Stimulated activated naive CD4-positive, alpha-beta T cell treated with Interleukin-2 at 50 U/mL for 16 hours (primary cell): ENCODE measurements at places on chromosomes 12 and 14.

DNA sequence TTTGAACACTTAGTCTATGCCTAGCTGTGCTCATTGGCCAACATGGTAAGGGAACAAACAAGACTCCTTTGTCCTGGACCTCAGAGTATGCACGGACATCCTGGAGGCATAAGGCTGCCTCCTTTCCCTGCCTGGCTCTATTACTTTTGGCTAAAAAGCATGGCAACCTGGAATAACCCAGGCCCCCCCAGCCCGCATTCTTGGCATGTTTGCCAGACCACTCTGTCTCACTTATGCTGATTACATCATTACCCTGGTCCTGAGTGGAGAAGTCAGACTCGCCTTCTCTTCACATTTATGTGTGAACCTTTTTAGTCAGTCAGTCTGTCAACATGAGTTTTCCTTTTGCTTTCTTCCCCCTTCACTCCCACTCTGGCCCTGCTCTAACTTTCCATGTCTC, 58.0 kb upstream of the ELK3 start:
- DNase-seq, result no peak

GRCh38 chr14:94388384-94389103, at the start of gene SERPINA1:
SERPINA1 (minus strand) TSS chr14:94388602; CDS start chr14:94383237, 5,365 bp downstream.
- DNase-seq, result no peak

GRCh38 chr12:34341362-34341733, 319.1 kb downstream of the ALG10 start:
- no peak for DNase-seq

- no peak for DNase-seq
Observed at GRCh38 chr12:71392521-71393145, 47.0 kb upstream of the LGR5 start.

- DNase-seq, result no peak
Observed at GRCh38 chr14:60681271-60681670, 32.0 kb upstream of the SIX1 start.

DNA sequence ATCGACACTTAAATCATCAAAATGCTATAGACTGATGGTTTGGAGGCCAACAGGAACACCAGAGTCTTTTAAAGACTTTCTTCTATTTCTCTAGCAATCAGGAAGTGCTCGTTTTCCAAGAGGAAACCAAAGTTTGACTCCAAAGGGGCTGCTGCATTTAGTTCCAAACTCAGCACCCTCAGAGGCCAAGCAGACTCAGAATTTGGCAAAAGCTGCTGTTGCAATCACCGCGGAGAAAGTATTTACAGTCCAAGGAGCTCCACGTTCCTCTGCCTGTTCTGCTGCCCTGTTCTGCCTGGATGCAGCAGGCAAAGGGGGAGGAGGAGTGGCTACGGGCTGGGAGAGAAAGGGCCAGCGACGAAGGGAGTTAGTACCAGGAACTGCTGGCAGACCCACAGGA, 325.1 kb downstream of the BCL11B start:
- DNase-seq, result no peak

- no peak for DNase-seq
Observed at GRCh38 chr14:98953551-98954348, 318.2 kb downstream of the BCL11B start.

DNA sequence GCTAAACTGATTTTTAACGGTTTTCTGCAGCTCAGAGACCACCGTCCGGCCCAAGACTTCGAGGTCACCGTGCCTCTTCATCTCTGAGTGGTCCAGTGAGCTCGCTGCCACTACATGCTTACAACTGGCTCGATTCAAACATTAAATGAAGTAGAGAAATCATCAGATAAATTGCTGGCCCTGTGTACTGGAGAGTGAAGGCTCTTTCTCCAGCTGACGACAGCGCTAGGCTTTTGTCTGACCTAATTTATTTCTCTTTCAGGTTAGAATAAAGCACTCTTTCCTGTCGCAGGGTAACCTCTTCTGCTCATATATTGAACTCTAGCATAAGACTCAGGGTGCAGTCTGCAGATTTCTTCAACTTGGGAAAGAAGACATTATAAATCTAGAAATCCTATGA, 6.4 kb downstream of the BCL11B start:
- no peak for DNase-seq

GRCh38 chr14:85310491-85311272, 219.3 kb upstream of the FLRT2 start:
- no peak for DNase-seq

GRCh38 chr12:113066813-113067400, 10.4 kb downstream of the DTX1 start:
- no peak for DNase-seq

DNA sequence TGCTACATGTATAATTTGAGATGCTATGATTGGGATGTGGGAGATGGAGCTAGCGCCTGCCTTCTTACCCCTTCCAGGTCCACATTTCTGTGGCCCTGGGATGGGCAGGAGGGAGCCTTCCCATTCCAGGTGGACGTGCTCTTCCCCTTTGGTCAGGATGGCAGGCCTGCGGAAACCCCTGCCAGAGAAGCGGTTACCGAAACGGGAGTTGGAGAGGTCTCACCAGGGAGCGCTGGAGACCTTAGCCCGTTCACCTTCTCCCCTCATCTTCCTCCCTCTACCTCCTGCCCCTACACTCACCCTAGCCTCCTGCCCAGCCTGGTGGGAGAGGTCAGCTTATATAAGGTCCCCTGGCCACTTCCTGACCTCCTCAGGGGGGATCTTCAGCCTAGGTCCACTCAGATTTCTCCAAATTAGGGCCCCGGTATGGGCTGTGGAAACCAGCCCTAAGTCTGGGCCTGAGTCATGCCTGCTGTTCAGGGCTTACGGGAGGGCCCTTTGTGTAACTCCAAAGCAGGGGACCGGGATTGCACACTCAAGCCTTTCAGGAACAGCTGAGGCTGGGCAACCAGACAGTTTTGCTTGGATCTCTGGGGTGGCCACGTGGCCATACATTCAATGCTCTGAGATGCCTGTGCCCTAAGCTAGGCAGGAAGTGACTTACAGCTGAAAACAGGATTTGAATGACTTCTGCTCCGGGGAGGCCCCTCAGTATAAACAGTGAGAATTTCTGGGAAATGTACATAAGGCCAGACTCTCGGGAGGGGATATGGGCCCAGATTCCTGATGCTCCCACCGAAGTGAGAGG, 10.2 kb upstream of the MEG3 start:
- DNase-seq, result no peak

GRCh38 chr12:132765361-132765760, 3.7 kb upstream of the ANKLE2 start:
- no peak for DNase-seq

- no peak for DNase-seq
Observed at GRCh38 chr14:92475451-92476187, 38.0 kb upstream of the RIN3 start.

- DNase-seq, result peak; percentile 51
Observed at GRCh38 chr14:74882103-74882920, 596 bp downstream of the DLST start.

DNA sequence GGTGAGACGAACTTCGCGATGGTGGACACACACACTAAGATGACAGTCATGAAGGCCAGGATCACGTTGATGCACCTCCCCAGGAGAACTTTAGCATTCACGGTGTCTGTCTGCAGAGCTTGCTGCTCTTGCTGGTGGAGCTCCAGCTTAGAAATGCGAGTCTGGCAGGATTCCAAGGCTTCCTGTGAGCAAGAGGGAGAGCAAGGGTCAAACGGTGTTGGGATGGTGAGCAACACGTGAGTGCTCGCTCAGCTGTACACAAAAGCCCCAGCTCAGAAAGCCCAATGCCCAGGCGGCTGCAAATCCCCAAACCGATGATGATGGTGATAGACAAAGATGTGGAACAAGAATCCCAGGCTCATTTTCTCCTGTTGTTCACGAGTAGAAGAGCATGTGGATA, 78.8 kb downstream of the TMCC3 start:
- DNase-seq, result no peak

GRCh38 chr14:104597576-104597975, 7.0 kb downstream of the TMEM179 start:
- no peak for DNase-seq

DNA sequence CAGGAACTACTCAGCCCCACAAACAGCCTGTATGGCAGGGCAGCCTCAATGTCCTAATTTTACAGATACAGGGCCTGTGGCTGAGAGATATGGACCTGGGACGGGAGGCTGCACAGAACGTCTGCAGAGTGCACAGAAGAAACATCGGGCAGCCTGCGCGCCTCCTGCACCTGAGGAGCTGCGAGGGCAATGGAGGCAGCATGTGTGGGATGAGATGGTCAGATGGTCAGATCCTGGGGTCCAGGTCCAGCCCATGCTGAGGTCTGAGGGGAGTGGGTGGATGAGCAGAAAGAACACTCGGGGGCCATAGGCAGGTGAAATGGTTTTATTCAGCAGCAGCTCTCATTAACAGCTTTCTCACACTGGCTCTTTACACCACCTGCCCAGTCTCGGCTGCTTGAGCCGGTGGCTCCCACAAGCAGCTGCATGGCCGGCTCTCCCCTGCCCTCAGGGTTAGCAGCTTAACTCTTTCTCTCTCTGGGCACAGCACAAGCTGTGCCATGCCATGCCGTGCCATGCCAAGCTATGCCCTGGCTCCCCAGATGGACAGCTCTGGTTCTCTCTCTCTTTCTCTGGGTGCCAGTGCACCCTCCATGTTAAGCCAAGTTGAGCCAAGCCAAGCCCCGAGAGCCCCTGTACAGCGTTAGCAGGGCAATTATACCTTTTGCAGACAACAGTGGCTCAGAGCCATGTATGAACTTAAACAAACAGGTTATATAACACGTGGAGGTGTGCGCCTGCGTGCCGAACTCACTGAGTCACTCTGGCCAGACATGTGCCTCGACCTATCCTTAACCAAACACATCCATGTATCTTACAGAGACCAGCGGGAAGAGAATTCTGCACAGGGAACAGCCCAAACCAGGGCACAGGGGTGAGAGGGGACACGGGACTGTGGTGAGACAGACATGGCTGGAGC, 47.6 kb downstream of the RIMBP2 start:
- no peak for DNase-seq

- DNase-seq, result no peak
Observed at GRCh38 chr12:100566887-100567637, 6.4 kb upstream of the GAS2L3 start.

DNA sequence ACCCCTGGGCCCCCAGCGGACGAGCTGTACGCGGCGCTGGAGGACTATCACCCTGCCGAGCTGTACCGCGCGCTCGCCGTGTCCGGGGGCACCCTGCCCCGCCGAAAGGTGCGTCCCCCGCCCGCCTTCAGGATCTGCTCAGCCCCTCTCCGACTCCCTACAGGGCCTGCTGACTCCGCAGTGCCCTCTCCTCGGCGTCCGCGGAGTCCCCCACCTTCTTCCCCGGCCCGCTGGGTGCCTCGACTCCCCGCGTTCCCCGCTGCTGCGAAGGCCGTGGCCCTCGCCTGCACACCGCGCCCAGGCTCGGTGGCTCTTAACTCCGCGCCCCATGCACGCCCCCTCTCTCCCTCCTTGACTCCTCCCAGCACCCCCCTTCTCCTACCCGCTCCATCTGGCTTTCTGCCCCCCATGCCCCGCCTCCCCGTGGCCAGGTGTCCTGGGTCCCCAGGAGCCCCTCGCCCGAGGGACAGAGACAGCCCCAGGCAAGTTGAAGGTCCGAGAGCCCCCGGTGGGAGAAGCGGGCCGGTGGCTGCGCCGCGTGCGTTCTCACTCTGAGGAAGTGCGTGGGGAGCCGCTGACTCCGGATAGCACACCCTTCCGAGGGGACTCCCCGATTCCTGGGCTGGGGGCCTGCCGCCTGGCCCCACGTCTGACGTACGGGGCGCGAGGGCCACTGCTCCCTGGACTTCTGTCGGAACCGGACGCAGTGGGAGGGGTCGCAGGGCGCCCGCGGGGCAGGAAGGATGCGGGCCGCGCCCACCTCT, 594 bp downstream of the TAMALIN start:
- DNase-seq, result peak; percentile 44

DNA sequence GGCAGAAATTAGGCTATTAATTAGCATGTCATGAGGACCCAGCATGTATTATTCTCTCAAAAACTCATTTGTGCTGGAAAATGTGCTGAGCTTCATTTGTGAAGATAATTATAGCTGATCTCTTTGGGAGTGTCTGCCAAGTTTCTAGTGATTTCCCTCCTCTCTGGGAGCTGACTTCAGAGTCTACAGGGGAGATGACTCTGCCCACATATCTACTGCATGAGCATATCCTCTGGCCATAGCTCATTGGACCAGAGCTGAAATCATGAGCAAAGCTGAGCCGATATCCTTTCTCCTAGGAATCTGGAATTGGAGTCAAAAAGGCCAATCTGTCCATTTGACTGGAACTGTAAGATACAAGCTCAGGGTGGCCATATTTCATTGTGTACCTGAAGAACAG, 5.9 kb downstream of the CCDC198 start:
- no peak for DNase-seq

GRCh38 chr12:22313963-22314330, 20.6 kb downstream of the ST8SIA1 start:
- DNase-seq, result no peak

- no peak for DNase-seq
Observed at GRCh38 chr12:25496098-25496587, 56.9 kb downstream of the LMNTD1 start.

DNA sequence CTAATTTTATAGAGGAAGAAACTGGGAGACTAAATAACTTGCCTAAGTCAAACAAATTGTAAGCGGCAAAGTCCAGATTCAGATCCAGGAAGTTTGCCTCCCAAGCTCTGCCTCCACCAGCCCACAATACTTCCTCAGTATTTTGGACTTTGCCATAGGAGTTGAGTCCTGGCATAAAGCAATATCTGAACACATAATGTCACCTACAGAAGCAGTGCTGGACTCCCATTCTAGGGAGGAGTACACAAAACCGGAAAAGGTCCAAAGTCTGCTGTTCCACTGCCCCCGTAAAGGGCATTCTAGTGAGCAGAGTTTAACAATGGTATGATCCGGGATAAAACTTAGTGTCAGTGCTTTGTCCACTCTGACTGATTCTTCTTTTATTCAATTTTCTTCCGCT, 340.5 kb downstream of the FUT8 start:
- no peak for DNase-seq

DNA sequence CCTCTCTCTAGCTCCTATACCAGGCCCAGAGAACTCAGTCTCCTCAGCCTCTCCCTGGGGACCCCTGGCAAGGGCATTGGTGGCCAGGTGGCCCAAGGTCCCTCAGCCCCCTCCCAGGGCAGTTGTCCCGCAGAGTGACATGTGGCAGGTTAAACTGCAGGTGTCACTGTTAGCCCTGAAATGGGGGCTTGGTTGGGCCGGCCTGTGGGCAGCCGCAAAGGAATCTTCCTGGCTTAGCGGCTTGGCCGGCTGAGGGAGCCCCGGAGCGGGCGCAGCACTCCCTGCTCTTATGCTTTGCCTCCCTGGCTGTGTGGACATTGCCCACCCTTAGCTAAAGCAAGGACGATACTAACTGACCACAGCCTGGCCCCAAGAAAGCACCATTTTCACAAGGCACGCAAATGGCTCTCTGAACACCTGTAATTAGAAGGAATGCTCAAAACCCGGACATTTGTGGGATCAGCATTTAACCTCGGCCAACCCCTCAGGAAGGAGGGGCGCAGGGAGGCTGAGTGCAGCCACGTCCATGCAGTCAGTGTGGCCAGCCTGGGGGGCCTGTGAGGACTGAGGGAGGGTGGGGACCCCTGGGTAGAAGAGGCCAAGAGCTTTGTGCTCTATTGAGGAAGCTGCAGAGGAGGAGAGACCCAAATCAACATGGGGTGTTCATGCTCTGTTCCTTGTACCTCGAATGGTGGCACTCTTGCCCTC, 82.2 kb downstream of the PAPOLA start:
- DNase-seq, result peak; percentile 3
